ENCODE measurements at places on chromosomes 16 and 17. TPM values are rescaled to one million over a fixed set of nuclear protein-coding genes. Genes with fewer than 3 reads are reported as not detected.

The HOXB5 gene
- total RNA-seq = not detected

The MEIOC gene
- total RNA-seq = not detected

The CCL3 gene
- not detected for total RNA-seq

The CACNG4 gene
- 105 TPM for total RNA-seq

The TERB1 gene
- total RNA-seq = 0.39 TPM

The MT3 gene
- total RNA-seq = not detected

The TP53TG3B gene
- not detected for total RNA-seq

The PPP1R27 gene
- total RNA-seq = 0.81 TPM

The NPIPB6 gene
- 3.1 TPM for total RNA-seq

The RBFOX1 gene
- total RNA-seq = 30.5 TPM

The MAF gene
- total RNA-seq = 5.0 TPM

The CDH16 gene
- not detected for total RNA-seq

The TLCD2 gene
- total RNA-seq = 0.96 TPM

The STARD3 gene
- total RNA-seq = 48.0 TPM

The CCL17 gene
- total RNA-seq = not detected

The ITGA2B gene
- 7.1 TPM for total RNA-seq

The EXOC3L1 gene
- total RNA-seq = 3.6 TPM

The RAB26 gene
- total RNA-seq = 292 TPM

The RSAD1 gene
- total RNA-seq = 22.0 TPM

The TPSG1 gene
- not detected for total RNA-seq

The NOTUM gene
- 39.8 TPM for total RNA-seq

The FADS6 gene
- total RNA-seq = not detected

The RRAD gene
- 1.1 TPM for total RNA-seq

The CRYBA1 gene
- 2.7 TPM for total RNA-seq

The RGS11 gene
- total RNA-seq = 18.2 TPM

The CBX2 gene
- 78.8 TPM for total RNA-seq

The NT5M gene
- total RNA-seq = 8.2 TPM

The ITGAD gene
- not detected for total RNA-seq

Measured in glutamatergic neuron (in vitro differentiated cells).